Inflammatory macrophage treated with lipopolysaccharide for 4 hours (primary cell): ENCODE measurements at places on chromosomes 1 and 21.

DNA sequence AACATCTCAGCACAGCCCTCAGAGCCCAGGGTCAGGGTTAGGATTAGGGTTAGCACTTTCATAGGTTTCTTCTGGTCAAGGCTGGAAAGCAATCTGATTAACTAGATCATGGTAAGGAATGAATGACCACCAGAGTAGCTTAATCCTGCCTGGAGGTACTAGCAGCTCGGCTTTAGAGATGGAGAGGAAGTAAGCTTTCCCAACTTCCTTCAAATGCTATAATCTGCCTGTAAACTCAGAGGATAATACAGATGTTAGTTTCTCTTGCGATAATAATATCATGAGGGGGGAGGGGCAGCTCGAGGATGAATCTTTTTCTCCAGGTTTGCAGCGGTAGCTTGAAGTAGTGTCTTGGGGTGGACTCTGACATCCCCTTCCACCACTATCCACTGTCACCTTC is 194.9 kb downstream of the HIVEP3 start:
- DNase-seq = peak; percentile 57

- DNase-seq = no peak
Observed at GRCh38 chr1:156080241-156080862, 1.9 kb downstream of the MEX3A start.

DNA sequence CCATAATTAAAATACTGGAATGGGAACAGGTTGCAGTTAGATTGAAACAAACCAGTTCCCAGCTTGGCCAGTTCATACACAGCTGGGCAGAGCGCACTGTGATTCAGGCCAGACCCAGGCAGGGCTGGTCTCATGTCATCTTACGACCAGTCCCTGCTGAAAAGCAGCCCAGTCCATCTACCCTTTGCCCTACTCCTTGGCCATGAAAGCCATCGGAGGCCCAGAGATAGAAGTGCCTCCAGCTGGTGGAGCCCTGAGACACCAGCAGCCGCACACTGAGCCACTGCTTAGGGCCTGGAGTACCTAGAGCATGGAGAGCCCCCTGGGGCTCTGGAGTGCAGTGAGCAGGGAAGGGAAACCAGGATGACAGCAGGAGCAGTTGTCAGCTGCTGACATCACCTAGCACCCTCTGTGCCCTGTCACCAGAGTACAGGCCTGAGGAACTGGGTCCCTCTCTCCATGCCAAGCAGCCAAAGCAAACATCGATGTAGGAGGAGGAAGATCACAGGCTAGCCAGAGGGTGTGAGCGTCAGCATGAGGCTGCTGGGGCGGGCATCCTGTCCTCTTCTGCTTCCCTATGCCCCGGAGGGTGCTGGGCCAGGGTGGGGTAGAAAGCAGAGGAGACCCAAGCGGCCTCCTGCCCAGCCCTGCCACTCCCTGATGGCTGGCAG is 34.2 kb upstream of the TMEM125 start:
- peak; percentile 44 for DNase-seq

DNA sequence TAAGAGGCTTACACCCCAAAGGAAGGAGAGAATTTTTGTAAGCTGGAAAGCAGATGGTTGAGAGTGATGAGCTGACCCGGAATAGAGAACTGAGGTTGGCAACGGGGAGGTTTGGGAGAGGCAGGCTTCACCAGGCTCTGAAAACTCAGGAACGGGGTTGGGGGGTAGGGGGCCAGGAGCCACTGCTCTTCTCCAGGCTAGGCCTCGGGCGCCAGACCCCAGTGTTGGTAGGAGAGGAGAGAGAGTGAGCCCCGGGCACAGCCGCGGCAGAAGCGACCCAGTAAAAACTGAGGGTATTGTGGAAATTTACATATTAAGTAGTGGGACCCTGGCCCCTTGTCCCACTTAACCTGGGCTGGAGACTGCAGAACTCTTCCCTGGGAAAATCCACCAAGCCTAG is 45.7 kb downstream of the GPR161 start:
- no peak for DNase-seq

DNA sequence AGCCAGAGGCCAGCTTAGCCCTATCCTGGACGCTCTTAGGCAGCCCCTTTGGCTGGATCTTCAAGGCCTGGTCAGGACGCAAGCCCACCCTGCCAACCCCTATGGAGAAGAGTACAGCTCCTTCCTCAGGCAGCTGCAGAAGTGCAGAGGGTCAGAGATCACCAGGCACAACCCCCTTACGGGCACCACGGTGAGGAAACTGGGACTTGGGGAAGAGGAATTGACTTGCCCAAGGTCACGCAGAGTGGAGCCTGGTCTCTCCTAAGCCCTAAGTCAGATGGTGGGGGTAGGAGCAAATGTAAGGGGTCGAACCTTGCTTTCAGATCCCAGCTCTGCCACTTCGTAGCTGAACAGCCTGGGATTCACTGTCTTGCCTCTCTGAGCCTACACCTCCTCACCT is 3.7 kb downstream of the E2F2 start:
- peak; percentile 44 for DNase-seq

- DNase-seq = peak; percentile 84
Observed at GRCh38 chr1:107965110-107965991, at the start of gene VAV3. Gene VAV3, minus strand, starts transcription at chr1:107965180. Its CDS starts 311 bp downstream, at chr1:107964869.

GRCh38 chr1:1917304-1917976 is 1.6 kb downstream of the TMEM52 start:
- no peak for DNase-seq

DNA sequence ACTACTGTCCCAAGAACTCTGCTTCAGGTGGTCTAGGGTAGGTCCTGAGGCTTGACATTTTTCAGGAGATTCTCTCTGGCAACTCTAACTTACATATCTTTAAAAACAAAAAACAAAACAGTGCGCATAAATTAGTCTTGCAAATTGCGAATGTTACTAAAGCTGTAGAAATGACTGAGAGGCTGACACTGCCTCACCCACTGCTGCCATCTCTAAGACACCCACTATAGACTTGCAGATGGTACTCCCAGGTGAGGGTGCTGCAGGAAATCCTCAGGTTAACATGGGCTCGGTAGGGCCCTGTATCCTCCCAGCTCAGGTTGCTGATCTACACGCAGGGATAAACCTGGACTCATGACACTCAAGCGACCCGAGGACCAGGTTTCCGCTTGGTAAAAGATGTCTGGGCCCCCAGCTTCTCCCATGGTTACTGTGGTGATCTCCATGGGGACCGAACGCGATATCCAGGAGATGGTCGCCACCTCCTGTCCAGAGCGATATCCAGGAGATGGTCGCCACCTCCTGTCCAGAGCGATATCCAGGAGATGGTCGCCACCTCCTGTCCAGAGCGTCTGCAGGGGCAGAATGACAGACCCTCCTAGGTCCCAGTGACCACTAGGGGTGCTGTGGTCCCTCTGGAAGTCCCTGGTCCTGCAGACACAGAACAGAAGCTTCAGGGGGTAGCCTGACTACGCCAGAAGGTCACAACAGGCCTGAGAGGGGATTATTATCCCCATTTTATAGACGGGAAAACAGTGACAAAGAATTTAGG is 16.2 kb upstream of the LY9 start:
- peak; percentile 49 for DNase-seq

- no peak for DNase-seq
Observed at GRCh38 chr1:206021626-206022365, 1.9 kb downstream of the CTSE start.

DNA sequence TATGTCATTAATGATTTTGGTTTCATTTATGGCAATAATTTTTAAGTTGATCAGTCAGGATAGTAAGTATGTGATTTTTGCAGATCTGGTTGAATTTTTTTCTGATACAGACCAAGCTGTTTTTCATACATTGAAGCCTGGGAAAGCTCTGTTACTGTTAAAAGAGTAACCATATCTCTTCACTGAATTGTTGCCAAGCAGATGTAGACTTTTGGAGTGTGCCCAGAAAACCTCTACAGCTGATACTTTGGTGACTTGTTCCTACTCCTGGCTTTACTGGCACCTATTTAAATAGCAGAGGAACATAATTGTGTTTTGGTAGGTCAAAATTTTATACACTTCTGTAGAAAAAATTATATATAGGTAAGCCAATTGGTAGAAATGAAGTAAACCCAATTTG is 49.4 kb downstream of the NFIA start:
- no peak for DNase-seq

- DNase-seq = no peak
Observed at GRCh38 chr21:27321791-27322190, 354.9 kb upstream of the ADAMTS5 start.

- no peak for DNase-seq
Observed at GRCh38 chr21:46660505-46660904, 25.0 kb downstream of the PRMT2 start.

- no peak for DNase-seq
Observed at GRCh38 chr1:219954736-219955421, 26.5 kb upstream of the SLC30A10 start.

DNA sequence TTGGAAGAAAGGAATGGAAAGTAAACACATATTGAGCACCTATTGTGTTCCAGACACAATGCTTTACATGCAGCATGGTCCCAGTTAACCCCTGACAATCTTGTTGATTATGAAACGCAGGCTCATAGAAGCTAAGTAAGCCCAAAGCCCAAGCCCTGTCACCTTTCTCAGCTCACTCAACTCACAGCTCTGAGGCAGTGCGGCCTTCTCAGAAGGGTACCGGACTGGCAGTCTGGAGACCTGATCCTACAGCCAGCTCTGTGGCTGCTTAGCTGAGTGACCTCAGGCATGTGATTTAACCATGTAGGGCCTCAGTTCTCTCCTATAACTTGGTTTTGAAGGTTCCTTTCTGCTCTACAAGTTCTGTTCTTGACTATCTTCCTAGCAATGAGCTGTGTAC is 464 bp upstream of the RNASEL start:
- no peak for DNase-seq

GRCh38 chr1:88404582-88404981 is 279.5 kb upstream of the PKN2 start:
- DNase-seq = no peak

DNA sequence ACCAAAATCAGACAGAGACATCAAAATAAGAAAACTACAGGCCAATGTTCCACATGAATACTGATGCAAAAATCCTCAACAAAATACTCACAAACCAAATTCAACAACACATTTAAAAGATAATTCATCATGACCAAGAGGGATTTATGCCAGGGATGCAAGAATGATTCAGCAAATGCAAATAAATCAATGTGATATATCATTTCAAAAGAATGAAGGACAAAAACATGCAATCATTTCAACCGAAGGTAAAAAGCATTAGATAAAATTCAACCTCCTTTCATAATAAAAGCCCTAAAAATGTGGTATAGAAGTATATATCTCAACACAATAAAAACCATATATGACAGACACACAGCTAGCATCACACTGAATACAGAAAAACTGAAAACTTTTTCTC is 81.5 kb upstream of the LYPLAL1 start:
- no peak for DNase-seq

DNA sequence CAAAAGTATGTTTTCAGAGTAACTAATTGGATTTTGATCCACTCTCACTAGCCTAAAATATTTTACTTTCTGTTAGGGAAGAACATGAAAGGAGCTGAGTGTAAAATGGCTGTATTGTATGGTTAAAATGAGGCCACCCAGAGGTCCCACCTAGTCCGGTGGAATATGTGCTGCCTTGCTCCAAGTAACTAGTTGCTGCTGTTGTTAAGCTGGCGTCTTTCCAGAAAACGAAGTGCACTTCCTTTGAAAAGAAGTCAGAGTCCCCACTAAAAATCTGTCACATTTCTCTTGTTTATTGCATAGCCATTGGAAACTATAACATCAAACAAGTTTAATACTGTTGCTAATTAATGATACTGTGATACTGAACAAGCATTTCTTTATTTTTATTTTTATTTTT is 3.2 kb downstream of the SLC25A33 start:
- DNase-seq = peak; percentile 21

- DNase-seq = no peak
Observed at GRCh38 chr1:29258976-29259801, 22.9 kb downstream of the PTPRU start.

DNA sequence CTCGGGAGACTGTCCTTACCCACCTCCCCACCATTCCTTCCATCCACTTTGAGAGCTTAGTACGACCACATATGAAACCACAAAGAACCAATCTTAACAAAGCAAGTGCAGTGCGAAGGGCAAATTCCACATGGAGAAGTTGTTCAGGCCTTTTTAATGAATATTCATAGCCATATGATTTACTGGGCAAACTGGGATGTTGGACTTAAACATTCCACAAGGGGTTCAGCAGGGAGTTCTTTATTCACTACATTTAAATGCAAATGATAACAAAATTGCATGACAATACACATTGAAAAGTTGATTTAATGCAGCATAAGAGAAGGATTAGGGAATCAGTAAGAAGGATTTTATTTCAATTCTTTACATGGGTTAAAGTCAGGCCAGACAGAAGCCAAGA is 14.7 kb downstream of the NMNAT2 start:
- no peak for DNase-seq

- no peak for DNase-seq
Observed at GRCh38 chr1:34611571-34611970, 143.3 kb upstream of the GJB5 start.

DNA sequence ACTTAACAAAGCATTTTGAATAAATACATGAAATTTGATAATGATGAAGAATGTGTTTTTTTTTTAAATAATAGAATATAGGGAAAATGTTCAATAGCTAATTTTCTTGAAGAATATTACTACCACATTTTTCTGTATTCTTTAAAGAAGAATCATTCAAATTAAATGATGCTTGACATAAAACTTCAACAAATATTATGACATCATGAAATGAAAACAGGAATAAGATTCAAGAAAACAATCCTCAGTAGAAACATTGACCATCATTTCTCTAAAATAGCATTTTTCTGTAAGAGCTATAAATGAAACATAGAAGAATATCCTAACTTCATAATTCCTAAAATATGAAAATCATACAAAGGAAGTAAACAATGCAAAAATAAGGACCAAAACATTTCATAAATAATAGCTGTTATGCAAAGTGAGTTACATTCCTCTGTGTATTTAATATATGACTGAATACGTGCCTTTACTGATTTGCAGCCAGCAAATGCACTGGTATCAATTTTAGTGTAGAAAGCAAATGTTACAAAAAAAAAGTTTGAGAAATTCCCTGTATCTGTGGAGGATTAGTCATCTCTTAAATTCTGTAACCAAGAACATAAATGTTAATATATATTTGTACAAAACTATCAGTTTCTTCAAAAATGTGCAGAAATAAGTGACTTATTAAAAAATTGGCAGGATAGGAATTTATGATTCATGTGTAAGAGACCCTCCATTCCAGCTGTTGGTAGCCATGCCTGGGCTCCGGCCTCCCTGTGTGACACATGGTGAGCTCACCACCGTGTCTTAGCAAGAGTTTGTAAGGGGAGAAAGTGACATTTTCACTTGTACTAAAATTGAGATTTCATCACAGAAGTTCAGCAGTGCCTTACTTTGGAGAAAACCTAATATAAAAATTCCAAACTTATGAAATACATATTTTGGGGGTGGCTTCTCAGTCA is 15.0 kb upstream of the PTPN14 start:
- DNase-seq = no peak

DNA sequence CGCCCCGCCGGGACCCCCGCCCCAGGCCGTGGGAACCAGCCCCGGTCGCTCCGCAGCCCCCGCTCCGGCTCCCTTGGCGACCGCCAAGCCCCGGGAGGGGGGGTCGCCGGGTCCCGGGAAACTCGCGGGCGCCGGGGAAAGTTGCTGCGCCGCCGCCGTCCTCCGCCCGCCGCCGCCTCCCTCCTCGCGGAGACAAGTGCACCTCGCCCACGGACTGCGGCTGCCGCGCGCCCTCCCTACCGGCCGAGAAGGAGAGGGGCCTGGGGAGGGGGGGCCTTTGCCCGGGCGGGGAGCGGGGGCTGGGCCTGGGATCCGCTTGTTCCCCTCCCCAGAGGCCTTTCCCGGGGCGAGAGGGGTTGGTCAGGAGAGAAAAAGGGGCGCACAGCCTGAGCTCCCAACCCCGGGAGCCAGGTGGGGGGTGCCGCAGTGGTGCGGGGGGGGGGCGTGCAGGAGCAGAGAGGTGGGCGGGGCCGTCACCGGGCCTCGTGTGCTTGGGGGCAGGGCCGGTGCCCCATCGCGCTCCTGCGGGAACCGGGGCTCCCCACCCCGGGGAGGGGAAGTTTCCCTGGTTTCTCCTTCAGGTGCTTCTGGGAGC is 592 bp downstream of the AGRN start:
- no peak for DNase-seq
